HS-5 (cell line): ENCODE measurements at places on chromosomes 5 and 9.

DNA sequence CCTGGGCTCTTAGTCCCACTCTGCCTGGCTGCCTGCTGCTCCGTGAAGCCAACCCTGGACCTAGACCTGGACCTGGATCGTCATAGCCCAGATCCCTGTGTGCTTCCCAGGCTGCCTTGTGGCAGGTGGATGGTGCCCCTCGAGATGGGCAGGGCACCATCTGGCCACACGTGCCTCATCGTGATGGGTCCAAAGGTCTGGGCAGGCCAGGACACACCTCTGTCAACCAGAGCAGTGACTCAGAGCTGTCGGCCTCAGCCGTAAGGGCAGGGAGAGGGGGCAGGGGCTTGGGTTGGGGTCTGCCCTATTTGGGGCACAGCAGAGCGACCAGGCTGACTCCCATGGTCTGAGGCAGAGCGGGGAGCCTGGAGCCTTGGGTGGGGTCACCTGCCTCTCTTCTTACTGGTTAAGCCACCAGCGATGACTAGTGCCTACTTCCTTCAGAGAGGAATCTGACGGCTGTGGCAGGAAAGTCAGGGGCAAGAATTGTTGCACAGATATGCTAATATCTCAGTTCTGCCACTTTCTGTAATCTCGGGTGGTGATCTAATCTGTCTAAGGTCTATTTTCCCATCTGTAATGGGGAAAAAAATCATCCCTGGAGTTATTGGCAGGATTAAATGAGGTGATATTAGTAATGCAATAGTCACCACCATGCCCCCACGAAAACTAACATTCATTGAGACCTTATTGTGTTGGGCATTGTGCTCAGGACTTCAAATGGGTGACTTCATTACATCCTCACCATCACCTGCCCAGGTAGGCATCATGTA is 3.2 kb upstream of the CDHR2 start:
- no peak for DNase-seq

GRCh38 chr5:106489004-106489403 is 1181.7 kb downstream of the EFNA5 start:
- no peak for DNase-seq

GRCh38 chr5:32285510-32286138 is 27.1 kb downstream of the MTMR12 start:
- DNase-seq, result no peak

GRCh38 chr5:172854451-172854871 is 20.4 kb downstream of the ERGIC1 start:
- DNase-seq, result no peak

DNA sequence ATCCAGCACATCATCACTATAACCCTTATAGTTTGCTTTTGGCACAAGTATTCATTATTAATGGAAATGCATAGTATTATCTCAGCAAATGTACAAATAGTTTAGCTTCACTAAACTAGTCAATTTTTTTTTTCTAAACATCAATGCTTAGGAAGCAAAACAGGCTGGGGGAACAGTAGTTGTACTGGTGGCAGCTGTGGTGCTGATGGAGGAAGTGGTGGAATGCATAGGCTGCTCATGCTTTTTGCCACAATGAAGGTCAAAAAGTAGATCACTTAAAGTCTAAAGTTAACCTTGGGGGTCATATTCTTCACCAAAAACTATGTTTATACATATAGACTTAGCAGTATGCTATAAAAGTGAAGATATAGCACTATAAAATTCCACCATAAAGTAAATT is 36.3 kb upstream of the CDKN2B start:
- no peak for DNase-seq
